RWPE1 (cell line): ENCODE measurements at places on chromosomes 16 and 17.

GRCh38 chr16:84286578-84287240 is 8.0 kb upstream of the WFDC1 start:
- no peak for DNase-seq

DNA sequence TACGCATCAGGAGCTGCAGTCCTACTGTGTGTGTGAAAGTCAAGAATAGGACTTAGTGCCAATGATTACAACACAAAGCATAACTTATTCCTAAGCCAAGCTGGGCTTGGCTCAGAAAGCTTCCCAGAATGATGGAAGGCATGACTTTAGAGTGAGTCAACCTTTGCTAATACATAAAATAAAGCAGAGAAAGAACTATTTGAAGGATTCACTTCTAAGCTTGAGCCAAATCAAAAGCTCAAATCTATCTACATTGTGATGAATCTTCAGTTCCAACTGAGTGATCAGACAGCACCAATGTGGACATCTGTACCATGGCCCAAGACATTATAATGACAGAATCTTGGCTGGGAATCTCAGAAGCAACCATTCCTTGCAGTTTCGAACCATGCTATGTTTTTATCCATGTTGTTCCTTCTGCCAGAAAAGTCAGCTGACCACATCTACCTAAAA is 41.4 kb downstream of the SMG6 start:
- DNase-seq, result peak; percentile 36

- DNase-seq, result no peak
Observed at GRCh38 chr17:31753011-31753410, 106.0 kb downstream of the COPRS start.

DNA sequence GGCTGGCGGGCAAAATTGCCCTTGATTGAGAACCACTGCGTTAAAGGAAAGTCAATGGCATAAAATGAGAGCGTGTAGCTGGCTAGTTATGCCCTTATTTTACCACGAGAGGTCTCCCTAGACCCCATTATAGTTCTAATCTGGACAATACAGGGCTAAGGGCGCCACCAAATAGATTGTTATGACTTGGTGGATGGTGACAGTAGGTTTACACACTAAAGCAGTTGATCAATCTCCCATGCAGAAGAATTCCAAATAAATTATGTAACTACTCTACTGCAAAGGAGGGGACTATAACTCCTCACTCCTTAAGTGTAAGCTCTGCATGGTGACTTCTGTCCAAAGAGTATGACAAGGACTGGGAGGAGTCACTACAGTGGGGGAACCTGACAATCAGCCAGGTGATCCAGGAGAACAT is 20.4 kb upstream of the YPEL2 start:
- peak; percentile 57 for DNase-seq

GRCh38 chr17:74953134-74953687 is 17.5 kb downstream of the OTOP3 start:
- no peak for DNase-seq

- peak; percentile 22 for DNase-seq
Observed at GRCh38 chr16:84144209-84144858, 643 bp downstream of the HSDL1 start.

DNA sequence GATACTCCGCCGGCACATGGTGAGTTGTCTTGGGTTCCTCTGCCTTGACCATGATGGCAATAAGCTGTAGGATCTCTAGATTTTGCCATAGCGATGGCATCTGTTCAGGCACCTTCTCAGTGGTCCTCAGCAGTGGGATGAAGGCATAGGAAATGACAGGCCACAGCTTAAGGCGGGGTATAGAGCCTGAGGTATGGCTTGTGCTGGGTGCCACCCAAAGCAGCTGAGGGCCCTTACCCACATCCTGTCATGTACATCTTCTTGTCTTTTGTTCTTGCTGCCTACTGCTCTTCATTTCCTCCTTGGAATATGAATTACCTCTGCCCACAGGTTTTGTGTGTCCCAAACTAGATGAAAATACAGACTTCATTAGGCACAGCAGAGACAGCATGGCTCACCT is 29.5 kb downstream of the KAT7 start:
- no peak for DNase-seq

GRCh38 chr16:56610609-56611111 is 2.3 kb downstream of the MT2A start:
- no peak for DNase-seq

GRCh38 chr17:79169366-79169765 is 94.7 kb downstream of the ENGASE start:
- DNase-seq, result no peak

DNA sequence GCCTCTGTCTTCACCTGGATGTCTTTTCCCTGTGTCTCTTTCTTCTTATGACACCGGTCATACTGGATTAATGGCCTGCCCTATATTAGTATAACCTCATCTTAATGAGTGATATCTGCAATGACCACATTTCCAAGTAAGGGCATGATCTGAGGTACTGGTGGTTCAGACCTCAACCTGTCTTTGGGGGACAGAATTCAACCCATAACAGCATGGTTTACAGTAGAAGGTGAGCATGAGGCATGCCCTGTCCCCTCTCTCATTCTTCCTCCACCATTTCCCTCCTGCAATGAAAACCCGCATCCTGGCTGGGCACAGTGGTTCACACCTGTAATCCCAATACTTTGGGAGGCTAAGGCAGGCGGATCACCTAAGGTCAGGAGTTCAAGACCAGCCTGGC is 2.8 kb upstream of the RAB37 start:
- no peak for DNase-seq

- no peak for DNase-seq
Observed at GRCh38 chr17:35870906-35871819, 2.5 kb upstream of the HEATR9 start.

- DNase-seq, result no peak
Observed at GRCh38 chr17:47697906-47698711, 4.1 kb downstream of the TBKBP1 start.

GRCh38 chr16:54128629-54129234 is 157.9 kb downstream of the IRX3 start:
- DNase-seq, result no peak

DNA sequence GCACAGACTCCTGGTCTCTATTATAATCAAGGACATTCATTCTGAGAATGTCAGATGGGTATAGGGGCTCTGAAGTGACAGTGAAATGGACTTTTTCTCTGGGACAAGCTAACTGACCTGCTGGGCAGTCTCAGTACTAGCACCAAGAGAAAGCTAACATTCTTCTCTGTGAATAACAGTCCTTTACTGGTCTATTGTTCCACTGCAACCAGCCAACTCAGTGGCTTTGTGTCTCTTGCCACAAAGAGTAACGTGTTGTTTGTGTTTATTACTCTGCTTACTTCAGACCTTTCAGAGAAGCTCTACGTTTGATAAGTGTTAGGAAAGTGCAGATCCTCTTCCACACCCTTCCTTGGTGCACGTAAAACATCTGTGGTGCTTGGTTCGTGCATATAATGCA is 61.5 kb upstream of the BCAR1 start:
- DNase-seq, result no peak

GRCh38 chr17:1607971-1608320 is 20.7 kb downstream of the SLC43A2 start:
- no peak for DNase-seq
